Sigmoid colon (tissue), 7 donors: ENCODE measurements at places on chromosomes 6 and 20. TPM values are rescaled to one million over a fixed set of nuclear protein-coding genes. Genes with fewer than 3 reads are reported as not detected.

Gene C20orf144
- not detected for total RNA-seq

Gene BANF2
- total RNA-seq: not detected

DNA sequence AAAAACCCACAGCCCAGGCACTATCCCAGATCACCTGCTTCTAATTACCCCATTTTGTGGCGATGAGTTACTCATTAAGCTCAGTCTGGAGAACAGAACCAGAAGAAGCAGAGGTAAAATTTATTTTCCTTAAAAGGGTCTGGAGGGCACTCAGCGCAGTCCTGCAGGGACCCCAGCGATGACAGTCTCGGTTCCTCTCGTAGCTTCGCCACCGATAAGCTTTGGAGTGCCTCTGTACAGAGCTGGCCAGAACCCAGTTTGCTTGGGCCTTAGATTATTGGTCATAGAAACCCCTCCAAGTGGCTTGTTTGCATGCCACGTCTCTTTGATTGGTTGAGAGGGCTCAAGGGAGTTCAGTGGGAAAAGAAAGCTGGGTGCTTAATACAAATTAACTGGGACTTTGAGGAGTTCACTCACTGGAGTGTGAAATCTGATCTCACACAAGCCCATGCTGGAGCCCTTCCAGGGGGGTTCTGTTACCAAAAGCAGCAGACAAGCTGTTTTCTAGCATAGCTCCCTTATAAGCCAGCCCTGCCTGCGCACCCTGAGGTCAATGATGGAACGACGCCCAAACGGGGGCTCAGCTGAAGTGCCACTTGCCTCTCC lies 158.5 kb upstream of the ARID1B start:
- no peak overlapping the region for H3K4me3 ChIP-seq
- no peaks in the 10 kb centered on the region for H3K36me3 ChIP-seq
- no peak overlapping the region for H3K27ac ChIP-seq
- H3K27me3 ChIP-seq: no peaks in the 10 kb centered on the region
- DNase-seq: no peak

DNA sequence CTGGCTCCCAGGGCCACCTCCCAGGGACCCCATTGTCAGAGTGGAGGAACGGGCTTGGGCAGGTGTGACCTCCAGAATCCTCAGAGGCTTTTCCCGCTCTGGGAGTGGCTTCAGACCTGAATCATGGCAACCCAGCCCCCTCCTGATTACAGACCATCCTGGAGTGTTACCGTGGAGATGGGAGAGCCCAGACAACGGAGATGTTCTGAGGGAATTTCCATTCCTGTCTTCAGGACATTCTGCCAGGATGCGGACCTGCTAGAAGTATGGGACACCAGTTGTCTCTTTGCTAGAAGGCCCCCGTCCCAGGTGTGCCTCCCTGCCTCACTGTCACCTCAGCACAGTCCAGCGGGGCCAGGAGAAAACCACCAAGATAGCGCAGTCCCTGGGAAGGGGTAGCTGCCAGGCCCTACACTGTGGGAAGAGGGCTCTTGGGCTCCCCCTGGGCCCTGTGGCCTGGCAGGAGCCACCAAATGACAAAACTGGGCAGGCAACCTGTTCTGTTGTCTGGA lies 109.9 kb downstream of the PSMB1 start:
- no peak overlapping the region for H3K4me3 ChIP-seq
- no peak overlapping the region for H3K27ac ChIP-seq
- H3K36me3 ChIP-seq: no peaks in the 10 kb centered on the region
- peaks cover 5% of the 10 kb centered on the region for H3K4me1 ChIP-seq
- H3K27me3 ChIP-seq: no peaks in the 10 kb centered on the region
- DNase-seq: no peak

GRCh38 chr20:50288128-50288623 lies 97.5 kb downstream of the CEBPB start:
- H3K27me3 ChIP-seq: no peaks in the 10 kb centered on the region
- no peaks in the 10 kb centered on the region for H3K36me3 ChIP-seq
- no peak overlapping the region for H3K27ac ChIP-seq
- no peak for DNase-seq

Gene SAYSD1
- total RNA-seq: 17.1 TPM

DNA sequence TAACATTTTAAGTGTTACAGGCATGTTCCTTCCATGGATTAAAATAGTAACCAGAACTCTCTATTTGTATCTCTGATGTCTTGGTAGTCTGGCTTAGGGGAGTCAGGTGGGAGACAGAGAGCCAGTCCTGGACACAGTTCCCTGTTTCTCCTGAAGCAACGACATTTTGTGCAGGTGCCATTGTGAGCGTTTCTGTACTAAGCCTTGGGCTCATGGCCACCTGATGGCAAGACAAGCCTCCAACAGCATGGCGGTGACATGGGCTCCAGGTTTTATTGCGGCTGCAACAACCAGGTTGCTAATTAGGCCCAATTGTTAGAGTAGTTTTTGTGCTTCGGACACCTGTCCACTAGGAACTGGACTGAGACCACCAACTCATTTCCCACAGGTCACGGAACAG lies 105.3 kb downstream of the PRDM13 start:
- H3K4me3 ChIP-seq: no peak overlapping the region
- no peak for DNase-seq
- no peaks in the 10 kb centered on the region for H3K4me1 ChIP-seq
- H3K36me3 ChIP-seq: no peaks in the 10 kb centered on the region
- H3K27ac ChIP-seq: no peak overlapping the region
